Activated CD8-positive, alpha-beta memory T cell treated with anti-CD3 and anti-CD28 coated beads for 4 hours (primary cell): ENCODE measurements at places on chromosomes 7 and 10.

GRCh38 chr7:38548605-38549004, 82.6 kb downstream of the AMPH start:
- no peak for DNase-seq

GRCh38 chr10:91339729-91340128, 70.4 kb upstream of the HECTD2 start:
- no peak for DNase-seq

DNA sequence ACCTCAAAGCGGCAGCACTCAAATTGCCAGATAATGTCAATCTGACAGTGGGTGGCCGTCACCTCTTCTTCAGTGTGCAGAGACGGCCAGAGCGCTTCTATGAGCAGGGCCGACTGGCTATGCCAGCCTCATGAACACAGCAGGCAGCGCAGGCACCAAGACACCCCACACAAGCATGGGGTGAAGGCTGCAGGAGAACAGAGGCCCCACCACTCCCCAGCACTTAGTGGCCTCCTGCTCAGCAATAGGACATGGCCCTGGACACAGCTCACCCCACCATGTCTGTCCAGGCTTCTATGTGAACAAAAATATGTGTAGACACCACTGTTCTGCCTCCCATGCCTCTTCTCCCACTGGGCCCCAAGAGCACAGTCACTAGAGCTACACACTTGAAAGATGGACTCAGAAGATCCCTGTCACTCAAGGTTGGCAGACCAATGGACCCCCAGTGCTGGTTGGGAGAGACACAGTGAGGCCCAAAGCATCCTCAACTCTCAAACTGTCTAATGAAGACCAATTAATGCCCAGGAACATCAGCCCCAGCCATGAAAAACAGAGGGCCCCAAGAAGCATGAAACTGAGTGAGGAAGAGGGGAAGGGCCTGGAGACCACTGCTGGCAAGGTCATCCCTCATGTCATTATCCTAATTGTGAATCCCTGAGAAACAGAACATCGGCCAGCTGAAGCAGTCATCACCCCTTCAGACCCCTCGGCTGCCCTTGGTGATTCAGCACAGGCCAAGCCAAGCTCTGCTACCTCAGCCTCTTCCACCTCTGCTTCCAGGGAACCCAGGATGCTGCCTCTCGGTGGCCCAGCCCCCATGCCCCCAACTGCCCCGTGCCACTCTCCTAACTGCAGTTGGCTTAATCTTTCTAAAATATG, 77.7 kb downstream of the GRID1 start:
- no peak for DNase-seq

GRCh38 chr10:7945034-7945433, 109.5 kb upstream of the GATA3 start:
- no peak for DNase-seq

DNA sequence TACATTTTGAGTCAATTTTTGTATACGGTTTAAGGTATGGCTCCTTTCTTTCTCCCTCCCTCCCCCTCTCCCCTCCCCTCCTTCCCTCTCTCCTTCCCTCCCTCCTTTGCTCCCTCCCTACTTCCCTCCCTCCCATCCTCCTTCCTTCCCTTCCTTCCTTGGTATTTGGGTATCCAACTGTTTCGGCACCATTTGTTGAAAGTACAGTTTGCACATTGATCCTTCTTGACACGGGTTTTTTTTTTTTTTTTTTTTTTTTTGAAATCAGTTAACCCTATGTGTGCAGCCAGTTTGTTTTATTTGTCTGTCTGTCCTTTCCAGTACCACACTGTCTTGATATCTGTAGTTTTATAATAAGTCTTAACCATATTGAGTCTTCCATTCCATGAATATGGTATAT, 39.9 kb upstream of the INSYN2A start:
- DNase-seq: no peak

DNA sequence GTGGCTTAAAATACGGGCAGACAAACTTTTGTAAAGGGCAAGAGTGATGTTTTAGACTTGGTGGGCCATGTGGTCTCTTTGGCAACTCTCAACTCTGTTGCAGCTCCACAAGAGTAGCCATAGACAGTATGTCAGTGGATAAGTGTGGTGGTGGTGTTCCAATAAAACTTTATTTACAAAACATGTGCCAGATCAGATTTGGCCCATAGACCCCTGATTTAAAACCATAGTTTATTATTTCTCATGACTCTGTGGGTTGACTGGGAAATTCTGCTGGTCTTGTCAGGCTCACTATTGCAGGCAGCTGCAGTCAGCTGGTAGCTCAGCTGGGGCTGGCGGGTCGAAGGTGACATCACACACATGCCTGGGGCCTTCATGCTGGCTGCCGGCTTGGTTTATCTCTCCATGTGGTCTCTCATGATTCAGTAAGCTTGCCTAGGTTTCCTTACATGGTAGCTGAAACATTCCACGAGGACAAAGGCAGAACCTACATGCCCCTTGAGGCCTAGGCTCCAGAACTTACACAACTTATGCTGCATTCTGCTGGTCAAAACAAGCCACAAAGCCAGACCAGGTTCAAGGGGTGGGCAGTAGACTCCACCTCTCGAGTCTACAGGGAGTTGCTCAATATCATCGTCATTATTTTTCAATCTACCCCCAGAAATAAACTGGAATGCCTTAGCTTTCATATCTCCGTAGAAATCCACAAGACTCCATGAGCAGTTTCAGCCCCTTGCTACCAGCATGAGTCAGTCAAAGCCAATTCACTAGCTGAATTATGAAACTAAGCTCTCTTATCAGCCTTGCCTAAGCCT, 245.7 kb downstream of the WDR11 start:
- no peak for DNase-seq

DNA sequence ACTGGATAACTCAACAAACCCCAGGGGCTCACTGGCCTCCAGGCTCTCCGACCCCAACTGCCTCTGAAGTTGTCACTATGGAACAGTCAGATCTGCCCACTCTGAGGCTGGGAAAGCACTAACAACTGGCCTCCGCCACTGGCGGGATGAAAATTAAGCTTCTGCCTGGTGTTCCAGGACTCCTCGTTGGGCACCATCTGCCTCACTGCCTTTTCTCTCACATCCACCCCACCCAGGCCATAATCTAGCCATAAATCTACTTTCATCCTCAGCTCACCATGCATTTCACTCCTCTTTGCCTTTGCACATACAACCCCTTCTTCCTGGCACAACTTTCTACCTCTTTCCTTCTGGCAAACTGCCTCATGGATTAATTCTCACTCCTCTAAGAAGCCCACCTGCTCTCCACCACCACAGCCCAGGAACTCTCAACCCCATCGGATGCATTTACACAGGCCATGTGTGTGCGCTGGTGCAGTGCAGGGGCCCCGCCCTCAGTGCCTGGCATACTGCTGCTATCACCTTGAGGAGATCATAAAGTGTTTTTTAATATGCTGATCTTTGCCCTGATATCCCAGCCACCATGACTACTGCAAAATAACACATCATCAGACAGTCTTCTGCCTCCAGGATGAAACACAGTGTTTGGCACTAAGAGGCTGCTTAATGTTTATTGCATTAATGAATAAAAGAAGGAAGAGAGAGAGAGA, 4.0 kb downstream of the CDHR1 start:
- no peak for DNase-seq

GRCh38 chr7:4216016-4216415, 466.1 kb upstream of the FOXK1 start:
- no peak for DNase-seq

- no peak for DNase-seq
Measured at GRCh38 chr7:102197161-102197560, 89.5 kb upstream of the SH2B2 start.

- no peak for DNase-seq
Measured at GRCh38 chr10:119406601-119407253, 135.8 kb downstream of the RGS10 start.

- DNase-seq: no peak
Measured at GRCh38 chr10:9992661-9993060, 1025.0 kb upstream of the CELF2 start.
